ENCODE measurements at places on chromosomes 12 and 14.

GRCh38 chr12:43292699-43293098 is 259.3 kb downstream of the ADAMTS20 start:
- DNase-seq: no peak

GRCh38 chr12:101015044-101015443 is 195.0 kb downstream of the SLC5A8 start:
- no peak for DNase-seq

GRCh38 chr14:52055167-52055566 is 13.7 kb downstream of the NID2 start:
- DNase-seq: no peak

DNA sequence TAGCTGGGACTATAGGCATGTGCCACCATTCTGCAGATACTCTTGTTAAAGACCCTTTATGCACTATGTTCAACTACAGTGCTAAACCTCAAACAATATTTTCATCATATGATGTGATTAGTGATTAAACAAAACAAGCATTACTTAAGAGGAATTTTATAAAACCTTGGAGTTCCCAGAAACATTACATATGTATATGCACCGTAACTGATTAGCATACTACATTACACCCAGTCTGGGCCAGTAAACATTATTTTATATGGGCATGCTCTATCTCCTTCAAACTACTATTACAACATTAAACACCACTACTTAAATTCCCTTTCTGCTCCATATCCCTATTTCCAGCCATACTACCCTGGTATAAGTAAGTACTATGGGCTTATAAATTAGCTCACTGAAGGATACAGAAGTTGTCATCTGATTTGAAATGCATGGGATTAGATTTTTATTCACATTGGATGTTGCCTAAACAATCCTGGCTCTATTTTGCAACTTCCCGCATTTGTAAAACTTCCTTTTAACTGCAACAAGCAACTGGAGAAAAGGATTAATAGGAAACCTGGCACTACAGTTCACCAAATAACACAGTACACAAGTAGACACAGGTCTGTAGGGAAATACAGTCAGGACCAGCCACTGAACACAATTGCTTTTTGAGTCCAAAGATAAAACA is 205.8 kb downstream of the MED13L start:
- DNase-seq: no peak

DNA sequence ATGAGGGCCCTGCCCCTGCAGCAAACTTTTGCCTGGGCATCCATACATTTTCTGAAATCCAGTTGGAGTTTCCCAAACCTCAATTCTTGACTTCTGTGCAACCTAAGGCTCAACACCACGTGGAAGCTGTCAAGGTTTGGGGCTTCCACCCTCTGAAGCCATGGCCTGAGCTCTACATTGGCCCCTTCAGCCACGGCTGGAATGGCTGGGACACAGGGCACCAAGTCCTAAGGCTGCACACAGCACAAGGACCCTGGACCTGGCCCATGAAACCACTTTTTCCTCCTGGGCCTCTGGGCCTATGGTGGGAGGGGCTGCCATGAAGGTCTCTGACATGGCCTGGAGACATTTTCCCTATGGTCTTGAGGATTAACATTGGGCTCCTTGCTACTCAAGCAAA is 266.3 kb downstream of the LRIG3 start:
- no peak for DNase-seq

Measured in activated CD4-positive, alpha-beta T cell treated with anti-CD3 and anti-CD28 coated beads, Interleukin-2, Interleukin-4, amounts not matched to agents 100 ng/mL and 50 ng/mL, durations not matched to agents 16 hours and 8 hours (primary cell).